Endothelial cell of umbilical vein (primary cell): ENCODE measurements at places on chromosomes 2 and 18. TPM values are rescaled to one million over a fixed set of nuclear protein-coding genes. Genes with fewer than 3 reads are reported as not detected.

LYG1 gene
- total RNA-seq: 0.35 and 0.55 TPM in 2 replicates

REG3G gene
- total RNA-seq: not detected in 2 replicates

DRC1 gene
- 0.21 and 0.44 TPM in 2 replicates for total RNA-seq

NEURL3 gene
- not detected in 2 replicates for total RNA-seq
